ENCODE measurements at places on chromosomes 3 and 15. TPM values are rescaled to one million over a fixed set of nuclear protein-coding genes. Genes with fewer than 3 reads are reported as not detected.

- DNase-seq: no peak
Observed at GRCh38 chr3:113574213-113574612, 41.9 kb downstream of the SIDT1 start.

DNA sequence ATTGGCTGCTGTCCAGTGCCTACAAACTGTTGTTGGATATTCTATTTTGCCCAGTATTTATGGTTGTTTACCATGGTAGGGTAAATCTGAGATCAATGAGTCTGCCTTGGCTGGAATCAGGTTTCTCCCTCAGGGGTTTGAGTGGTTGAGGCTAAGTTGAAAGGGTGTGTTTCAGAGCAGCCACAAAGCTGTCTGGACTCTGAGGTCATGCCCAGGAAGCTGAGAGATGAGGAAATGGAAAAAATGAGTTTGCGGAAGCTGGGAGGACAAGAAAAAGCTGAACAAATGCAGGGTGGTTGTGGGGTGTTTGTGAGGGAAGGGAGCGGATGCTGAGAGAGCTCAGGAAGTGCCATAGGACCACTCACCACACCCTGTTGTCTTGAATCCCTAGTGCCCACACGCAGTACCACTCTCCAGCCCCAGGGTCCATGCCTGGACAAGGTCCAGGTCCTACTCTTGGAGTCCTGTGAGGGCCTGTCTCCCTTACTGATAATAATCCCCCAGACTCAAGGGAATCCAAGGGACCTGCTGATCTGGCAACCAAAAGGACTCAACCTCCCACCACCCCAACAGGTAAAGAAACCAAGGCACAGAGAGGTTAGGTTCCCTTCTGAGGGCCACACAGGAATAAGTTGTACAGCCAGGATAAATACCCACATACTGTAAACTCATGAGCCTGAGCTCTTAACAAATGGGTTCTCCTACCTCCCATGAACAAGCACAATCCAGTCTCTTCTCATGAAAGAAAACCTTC lies 81.6 kb downstream of the PPCDC start:
- DNase-seq: no peak

GRCh38 chr3:15453501-15453900 lies 26.1 kb downstream of the EAF1 start:
- DNase-seq: no peak

- DNase-seq: no peak
Observed at GRCh38 chr3:52887166-52887565, 10.2 kb downstream of the STIMATE start.

DNA sequence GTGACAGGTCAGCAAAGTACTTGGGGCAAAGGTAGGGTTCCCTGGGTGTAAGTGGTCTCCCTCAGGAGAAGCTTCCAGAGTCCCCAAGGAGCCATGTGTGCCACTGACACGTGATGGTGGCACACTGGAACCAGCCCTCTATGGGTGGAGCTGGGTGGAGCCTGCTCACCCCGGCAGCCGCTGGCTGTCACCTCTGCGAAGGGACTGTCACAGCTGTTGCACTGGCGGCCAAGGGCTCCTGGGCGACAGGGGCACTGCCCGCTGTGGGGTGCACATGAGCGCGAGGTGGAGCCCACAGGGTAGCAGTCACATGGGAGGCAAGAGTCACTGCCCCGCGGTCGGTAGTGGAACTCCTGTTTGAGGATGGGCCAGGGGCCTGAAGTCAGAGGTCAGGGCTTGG lies 12.0 kb downstream of the CELSR3 start:
- no peak for DNase-seq

DNA sequence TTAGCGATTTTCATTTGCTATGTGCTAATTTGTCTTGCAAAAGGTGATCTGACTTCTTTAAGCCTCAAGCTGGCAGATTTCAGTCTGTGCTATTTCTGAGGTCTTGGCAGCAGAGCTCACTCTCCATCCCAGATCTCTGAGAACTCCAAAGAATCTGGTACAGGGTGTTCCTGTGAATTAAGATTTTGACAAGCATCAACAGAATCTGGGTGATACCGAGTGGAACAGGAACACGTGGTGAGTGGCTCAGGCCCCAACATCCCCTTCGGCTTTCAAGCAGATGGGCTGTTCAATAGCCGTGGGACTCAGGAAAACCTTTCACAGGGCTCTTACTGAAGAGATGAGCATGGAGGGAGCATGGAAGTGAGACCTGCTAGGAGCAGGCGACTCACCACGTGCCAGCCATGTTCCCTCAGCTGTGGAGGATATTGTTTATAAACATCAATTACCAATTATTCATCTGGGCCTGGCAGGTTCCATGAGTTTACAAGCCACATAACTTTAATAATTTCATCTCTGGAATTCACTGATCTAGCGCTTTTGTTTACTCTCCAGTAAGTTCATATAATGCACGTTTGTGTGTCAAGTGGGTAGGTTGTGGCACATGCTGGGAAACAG lies 103.4 kb upstream of the SELENOK start:
- DNase-seq: no peak

- DNase-seq: no peak
Observed at GRCh38 chr3:56645407-56645806, 37.7 kb downstream of the TASOR start.

DNA sequence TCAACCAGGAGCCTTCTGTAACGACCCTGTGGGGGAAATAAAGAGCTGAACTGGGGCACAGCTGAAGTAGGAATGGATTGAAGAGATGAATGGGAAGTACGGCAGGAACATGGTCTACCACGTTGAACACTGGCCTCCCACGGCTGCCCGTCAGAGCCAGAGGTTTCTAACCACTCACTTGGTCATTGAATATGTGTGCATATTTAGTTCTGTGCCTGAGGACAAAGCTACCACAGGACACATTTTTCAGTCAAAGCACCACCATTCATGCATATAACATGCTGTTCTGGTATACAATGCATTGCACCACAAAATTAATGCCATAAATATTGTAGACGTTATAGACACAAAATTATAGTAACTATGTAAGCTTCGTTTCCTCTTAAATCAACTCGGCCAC lies 75.5 kb downstream of the MB21D2 start:
- DNase-seq: no peak

GRCh38 chr3:189602471-189602870 lies 28.7 kb upstream of the TP63 start:
- DNase-seq: no peak

DNA sequence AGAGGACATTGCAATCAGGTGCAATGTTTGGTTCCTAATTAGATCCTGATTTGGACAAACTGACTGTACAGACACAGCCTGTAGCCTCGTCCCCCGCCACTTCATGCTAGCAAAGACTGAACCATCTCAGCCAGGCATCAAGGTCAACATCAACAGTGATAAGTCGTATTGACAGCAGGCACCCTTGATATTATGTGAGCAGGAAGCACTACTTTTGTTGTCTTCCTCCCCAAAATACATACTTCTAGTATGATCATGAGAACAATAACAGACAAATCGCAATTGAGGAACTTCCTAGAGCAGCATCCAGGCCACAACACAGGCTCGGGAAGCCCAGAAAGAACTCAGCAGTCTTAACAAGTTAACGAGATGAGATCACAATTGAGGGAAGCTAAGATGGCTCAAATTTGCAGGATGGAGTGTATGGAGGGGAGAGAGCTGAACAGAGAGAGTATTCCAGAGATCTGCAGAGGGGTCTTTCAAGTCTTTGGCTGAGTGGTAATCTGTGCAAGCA lies 20.4 kb downstream of the TGM5 start:
- DNase-seq: peak; percentile 6

- DNase-seq: no peak
Observed at GRCh38 chr3:56238299-56238698, 230.0 kb downstream of the ERC2 start.

DNA sequence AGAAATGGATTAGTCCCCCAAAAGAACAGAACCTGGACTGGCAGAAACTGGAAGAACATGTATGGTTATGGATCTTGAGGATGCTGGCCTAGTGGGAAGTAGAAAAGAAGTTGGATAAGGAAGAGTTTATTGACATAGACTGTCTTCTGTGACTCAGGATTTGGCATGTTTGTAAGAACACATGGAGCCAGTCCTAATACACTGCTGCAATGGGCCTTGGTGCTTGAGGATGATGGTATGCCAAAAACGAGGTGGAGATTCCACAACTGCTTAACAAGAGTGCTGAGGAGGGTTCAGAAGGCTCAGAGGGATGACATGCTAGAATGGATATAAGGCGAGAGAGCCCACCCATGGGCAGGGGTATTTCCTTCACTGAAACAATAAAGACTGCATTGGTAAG lies 22.4 kb downstream of the LZTFL1 start:
- no peak for DNase-seq

DNA sequence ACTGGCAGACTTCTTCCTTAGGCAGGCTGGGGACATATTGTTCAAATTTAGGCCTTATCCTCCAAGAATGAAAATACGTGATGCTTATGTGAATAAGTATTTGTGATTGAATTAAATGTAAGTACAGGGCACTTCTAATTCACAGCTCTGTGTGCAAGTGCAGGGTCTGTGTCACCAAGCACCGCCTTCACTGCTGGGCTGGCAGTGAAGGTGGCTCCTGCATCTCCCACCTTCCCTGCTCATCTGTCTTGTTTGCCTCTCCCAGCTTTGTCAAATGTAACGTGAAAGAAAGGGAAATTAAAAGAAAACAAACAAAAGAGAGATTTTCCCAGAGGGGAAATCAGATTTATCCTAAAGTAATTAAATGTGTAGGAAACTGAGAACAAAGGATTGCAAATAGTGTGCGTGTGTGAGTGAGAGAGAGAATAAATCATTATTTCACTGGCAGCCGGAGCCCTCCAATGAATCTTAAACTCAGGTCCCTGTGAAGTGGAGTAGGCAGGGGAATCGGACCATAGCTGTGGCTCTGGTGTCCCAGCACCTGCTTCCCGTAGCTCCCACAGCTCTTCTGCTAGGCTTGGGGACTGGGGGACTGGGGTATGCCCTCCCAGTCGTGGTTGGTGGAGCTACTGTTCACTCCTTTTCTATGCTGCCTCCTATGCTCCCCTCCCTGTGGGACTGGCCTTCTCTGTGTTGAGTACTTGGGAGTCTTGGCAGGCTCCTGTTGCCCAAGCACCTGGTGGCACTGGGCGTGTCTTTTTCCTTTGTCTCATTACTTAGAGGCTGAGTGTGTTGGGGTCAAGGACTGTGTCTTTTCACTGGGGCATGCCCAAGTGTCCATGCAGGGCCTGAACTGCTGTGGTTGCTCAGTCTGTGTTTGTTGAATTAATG lies 222.2 kb downstream of the EPHB1 start:
- DNase-seq: no peak

DNA sequence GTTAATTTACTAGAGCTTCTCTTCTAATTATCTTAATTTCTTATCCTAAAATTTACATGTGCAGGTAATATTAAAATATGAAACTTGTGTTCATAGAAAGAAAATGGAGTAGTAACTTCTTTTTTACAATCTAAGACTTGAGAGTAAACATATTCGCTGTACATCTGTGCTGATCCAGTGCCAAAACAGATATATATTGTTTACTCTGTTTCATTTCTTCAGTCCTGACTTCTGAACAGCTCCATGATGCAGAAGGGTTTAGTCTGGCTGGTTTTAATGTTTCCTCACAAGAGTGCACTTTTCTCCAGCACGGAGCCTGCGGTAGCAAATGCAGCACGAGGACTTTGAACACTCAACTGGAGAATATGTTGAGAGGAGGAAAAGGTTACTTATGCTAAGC lies 306.8 kb downstream of the EPHA3 start:
- no peak for DNase-seq

DNA sequence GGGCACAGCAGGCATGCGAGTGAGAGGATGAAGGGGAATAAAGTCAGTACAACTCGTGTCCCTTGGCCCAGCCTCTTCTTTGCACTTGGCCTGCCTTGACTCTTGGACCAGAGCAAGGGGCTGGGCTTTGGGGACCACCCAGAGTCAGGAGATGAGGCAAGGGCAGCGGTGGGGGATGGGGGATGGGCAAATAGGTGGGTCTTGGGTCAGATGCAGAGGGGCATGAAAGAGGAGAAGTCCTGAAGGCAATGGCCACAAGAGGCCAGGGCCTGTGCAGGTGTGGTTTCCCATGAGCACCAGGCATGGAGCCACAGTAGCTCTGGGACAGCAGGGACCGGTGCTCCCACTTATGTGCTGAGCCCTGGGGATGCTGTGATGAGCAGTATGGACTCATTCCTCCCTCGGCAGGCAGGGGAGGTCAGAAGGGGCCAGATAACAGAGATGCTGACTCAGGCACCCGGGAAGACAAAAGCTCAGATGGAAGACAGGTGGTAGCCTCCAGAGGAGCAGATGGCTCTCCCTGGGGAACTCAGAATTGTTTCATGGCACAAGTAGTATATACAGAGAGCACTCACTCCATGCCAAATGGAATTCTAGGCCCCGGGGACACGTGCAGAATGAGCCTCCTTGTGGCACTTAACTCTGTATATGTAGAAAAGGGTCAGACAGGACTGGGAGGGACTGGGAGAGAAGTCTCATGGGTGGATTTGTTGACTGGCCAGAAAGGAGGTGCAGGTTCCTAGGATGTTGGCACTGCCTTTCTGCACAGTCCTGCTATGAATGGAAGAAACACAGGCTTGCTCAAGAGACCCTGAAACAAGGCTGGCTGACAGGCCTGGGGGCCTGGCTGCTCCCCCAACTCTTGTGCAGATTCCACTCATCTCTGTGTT lies 14.3 kb downstream of the ZBTB47 start:
- DNase-seq: peak; percentile 65

DNA sequence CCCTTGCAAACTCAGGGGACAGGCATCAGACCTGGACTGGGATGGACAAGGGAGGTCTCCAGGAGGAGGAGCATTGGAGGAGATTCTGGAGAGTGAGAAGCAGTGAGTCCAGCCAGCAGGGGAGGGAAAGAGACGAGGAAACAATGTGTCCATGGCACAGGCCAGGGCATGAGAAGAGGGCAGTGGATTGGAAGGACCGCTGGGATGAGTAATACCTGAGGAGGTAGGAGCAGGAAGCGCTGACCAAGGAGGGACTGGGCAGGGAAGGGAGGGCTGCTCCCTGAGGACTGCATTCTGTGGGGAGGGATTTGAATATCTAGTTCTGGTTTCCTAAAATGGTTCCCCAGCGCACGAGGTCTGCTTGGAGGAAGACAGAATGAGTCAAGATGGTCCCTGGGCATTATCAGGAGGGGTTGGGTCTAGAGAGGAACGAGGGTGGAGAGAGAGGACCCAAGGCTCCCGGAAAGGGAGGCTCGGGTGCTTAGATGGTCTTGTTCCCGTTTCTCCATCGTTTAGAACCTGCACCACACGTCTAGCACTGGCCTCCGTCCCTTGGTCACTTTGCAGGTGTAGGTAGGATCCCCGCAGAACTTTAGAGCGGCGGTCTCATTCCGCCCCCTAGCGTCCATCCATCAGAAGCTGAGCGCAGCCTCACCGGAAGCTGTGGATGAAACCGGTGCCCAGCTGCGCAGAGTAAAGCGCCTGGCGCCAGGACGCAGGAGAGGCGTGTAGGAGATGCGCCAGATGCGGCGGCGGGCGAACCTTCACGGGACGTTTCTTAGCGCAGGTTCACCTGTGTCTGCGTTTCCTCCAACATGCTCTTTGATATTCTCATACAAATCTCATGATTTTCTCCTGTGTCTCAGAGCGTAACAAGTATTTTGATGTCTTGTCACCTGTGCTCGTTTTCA lies 190.7 kb upstream of the NDN start:
- peak; percentile 76 for DNase-seq

ZNF80 gene
- not detected for total RNA-seq

MAPKBP1 gene
- total RNA-seq: 34.8 TPM

HDC gene
- total RNA-seq: 0.14 TPM

IMPDH2 gene
- 256 TPM for total RNA-seq

INSYN1 gene
- 5.8 TPM for total RNA-seq

SOX14 gene
- 0.29 TPM for total RNA-seq

VIPR1 gene
- total RNA-seq: 5.6 TPM

SENP8 gene
- 6.1 TPM for total RNA-seq

Data from type B pancreatic cell (in vitro differentiated cells).